ENCODE measurements at places on chromosomes 2 and 18. TPM values are rescaled to one million over a fixed set of nuclear protein-coding genes. Genes with fewer than 3 reads are reported as not detected.

The KCNJ13 gene
- total RNA-seq, result not detected

The G6PC2 gene
- not detected for total RNA-seq

The SLC30A3 gene
- total RNA-seq, result 1.4 TPM

The RAPGEF4 gene
- 0.37 TPM for total RNA-seq

The PTPRN gene
- 0.07 TPM for total RNA-seq

The CDKL4 gene
- not detected for total RNA-seq

The TBR1 gene
- not detected for total RNA-seq

The CFAP221 gene
- not detected for total RNA-seq

The GPR39 gene
- not detected for total RNA-seq

The C2orf72 gene
- 0.66 TPM for total RNA-seq

The GALNT13 gene
- total RNA-seq, result 0.19 TPM

The RAX gene
- total RNA-seq, result not detected

The ARHGEF33 gene
- 0.09 TPM for total RNA-seq

The RAB3GAP1 gene
- 24.2 TPM for total RNA-seq

The LCT gene
- 0.31 TPM for total RNA-seq

The NOL4 gene
- not detected for total RNA-seq

The SP140 gene
- total RNA-seq, result 241 TPM

The IL1RN gene
- 3.0 TPM for total RNA-seq

The SCN7A gene
- not detected for total RNA-seq

The GPR35 gene
- 8.7 TPM for total RNA-seq

The AFF3 gene
- 5.7 TPM for total RNA-seq

The DTNB gene
- total RNA-seq, result 30.5 TPM

The FBXO15 gene
- 1.2 TPM for total RNA-seq

The BOK gene
- 0.17 TPM for total RNA-seq

The FZD7 gene
- total RNA-seq, result 1.3 TPM

The SERPINB13 gene
- not detected for total RNA-seq

The TSPYL6 gene
- not detected for total RNA-seq

The NT5C1B gene
- not detected for total RNA-seq

The GKN2 gene
- not detected for total RNA-seq

The POMC gene
- total RNA-seq, result 6.9 TPM

The ABCG8 gene
- total RNA-seq, result not detected
